Right lobe of liver (tissue), 6 donors: ENCODE measurements at places on chromosomes 1 and 21. TPM values are rescaled to one million over a fixed set of nuclear protein-coding genes. Genes with fewer than 3 reads are reported as not detected.

Gene HUNK
- total RNA-seq, result 0.42 TPM

Gene SGIP1
- 0.44 TPM for total RNA-seq

Gene MAP3K7CL
- total RNA-seq, result 2.3 TPM

Gene PTPN22
- 1.2 TPM for total RNA-seq
